ENCODE measurements at places on chromosomes 13 and 19.

GRCh38 chr19:41299755-41300089 is 10.2 kb upstream of the CCDC97 start:
- DNase-seq, result no peak

GRCh38 chr19:47598407-47599349 is 10.3 kb upstream of the BICRA start:
- DNase-seq, result no peak

DNA sequence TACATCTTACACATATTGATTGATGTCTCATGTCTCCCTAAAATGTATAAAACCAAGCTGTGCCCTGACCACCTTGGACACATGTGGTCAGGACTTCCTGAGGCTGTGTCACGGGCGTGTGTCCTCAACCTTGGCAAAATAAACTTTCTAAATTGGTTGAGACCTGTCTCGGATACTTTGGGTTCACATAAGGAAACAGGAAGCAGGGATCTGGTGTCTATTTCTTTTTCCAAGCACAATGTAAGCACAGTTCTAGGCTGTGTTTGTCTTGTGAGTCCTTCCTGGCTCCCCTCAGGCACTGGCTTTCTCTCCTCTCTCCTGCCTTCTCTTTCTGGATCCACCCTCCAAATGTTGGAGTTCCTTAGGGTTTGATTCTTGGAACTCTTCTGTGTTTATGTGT is 27.6 kb upstream of the TPT1 start:
- DNase-seq, result no peak

DNA sequence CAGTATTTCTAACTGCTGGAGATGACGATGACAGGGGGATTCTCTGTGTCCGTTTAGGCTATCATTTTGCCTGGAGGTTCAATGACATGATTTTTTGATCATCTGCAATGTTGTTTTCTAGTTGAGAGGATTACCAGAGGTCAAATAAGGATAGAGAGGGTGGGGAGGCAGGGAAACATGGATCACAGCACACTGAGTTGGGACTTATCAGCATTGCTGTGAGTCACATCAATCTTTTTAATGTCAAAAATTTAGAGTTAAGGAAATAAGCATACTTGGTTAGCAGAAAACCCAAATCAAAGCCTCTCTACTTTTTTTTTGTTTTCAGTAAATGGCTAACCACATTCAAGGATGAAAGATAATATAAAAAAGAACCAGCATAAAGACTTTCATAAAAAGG is 43.0 kb upstream of the CSNK1A1L start:
- no peak for DNase-seq

- no peak for DNase-seq
Measured at GRCh38 chr13:46389457-46390451, 2.7 kb upstream of the RUBCNL start.

GRCh38 chr19:13091400-13092157 is 11.1 kb downstream of the LYL1 start:
- DNase-seq, result no peak

- DNase-seq, result no peak
Measured at GRCh38 chr13:103695320-103695719, 629.1 kb upstream of the SLC10A2 start.

DNA sequence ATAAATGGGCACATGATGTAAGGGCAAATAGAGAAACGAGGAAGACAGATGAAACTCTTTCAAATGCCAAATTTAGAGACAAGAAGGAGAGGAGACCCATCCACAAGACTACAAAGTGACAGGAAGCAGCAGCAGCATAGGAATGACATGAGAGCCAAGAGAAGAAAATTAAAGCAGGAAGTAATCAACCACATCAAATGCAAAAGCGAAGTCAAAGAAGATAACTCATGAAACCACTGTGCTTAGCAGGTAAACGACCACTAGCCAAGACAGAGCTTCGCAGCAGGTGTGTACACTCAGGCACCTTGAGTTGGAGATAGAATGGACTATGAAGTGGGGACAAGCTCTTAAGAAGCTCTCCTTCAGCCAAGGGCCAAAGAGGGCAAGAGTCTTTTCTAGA is 64.1 kb downstream of the KLF12 start:
- no peak for DNase-seq

GRCh38 chr13:80074143-80074752 is 266.7 kb downstream of the SPRY2 start:
- DNase-seq, result no peak

- no peak for DNase-seq
Measured at GRCh38 chr19:8147582-8147978, 1.8 kb downstream of the FBN3 start.

DNA sequence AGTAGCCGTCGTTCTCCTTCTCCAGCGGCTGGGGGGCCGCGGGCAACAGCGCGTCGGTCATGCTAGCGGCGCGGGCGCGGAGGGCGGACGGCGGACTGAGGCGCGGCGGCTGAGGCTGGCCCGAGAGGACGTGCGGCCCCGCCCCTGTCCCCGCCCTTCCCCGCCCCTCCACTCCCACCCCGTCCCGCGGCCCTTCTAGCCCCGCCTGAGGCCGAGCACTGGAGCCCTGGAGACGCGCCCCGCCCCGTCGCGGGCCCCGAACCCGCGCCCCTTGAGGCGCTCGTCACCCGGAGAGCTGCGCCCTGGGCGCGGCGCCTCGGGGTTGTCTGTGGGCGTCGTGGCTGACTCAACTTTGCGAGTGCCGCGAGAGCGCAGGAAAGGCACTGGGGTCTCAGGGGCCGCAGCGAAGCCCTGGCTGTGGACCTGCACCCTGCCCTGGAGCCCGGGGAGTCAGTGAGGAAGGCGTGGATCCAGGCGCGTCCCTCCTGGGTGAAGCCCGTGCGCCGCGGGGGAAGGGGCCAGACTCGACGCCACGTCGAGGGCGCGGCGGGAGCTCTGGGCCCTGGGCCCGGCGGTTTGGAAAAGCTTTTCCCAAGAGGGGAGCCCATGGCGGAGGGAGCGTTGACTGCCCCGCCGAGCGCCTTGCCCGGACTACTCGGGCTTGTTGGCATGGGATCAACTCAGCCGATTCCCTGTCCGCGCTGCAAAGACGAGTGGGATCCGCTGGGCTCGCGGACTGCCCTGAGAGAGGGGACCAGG is at the start of gene RHPN2:
RHPN2 (minus strand) TSS at position 97 of the 759 bp plus-strand sequence; CDS start at position 61, 36 bp downstream.
- peak; percentile 38 for DNase-seq

- no peak for DNase-seq
Measured at GRCh38 chr19:5016781-5017180, 47.9 kb downstream of the KDM4B start.

GRCh38 chr13:42002066-42002465 is 41.2 kb upstream of the VWA8 start:
- no peak for DNase-seq

DNA sequence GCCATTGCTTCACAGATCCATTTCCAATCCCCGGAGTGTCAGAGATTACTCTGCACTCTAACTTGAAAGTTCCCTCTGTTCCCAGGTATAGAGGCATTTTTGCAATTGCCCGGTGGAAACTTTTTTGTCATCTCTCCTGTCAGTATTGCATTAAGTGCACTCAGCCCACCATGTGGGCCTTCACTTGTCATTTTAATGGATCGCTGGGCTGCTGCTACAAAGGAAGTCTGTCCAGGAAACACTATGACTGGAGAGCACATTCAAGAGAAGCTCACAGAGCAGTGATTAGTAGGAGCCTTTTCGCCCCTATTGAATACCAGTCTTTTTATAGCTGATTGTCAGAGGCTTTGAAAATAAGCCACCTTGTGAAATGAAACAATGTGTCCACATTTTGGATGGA is 180.9 kb downstream of the B3GLCT start:
- DNase-seq, result no peak

DNA sequence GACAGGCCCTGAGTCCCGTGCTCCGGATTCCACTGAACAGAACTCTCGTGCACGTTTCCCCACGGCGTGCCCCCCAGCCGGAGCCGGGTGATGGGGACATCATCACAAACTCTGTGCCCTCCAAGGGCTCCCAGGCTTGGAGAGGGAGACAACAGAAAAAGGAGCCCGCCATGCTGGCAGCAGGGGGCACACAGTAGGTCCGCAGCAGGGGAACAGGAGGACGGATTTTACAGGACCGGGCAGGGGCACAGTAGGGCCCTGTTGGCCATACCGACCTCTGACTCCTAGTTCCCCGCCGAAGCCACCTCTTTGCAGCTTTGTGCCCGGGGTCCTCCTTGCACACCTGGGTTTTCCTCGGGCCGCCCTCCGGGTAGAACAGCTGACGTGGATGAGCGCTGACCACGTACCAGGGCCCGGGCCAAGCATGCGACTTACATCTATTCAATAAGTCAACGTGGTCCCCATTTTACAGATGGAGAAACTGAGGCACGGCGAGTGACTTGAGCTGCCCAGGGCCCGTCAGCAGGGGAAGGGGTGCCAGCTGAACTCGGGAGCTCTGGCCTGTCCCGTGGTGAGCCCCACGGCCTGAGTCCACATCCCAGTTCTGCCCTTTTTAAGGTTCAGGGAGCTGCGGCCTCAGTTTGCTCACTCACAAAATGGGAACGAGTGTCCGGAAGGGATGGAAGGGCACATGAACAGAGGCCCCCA is 10.2 kb upstream of the ONECUT3 start:
- DNase-seq, result no peak

GRCh38 chr19:50488389-50489194 is 11.9 kb upstream of the GARIN5A start:
- no peak for DNase-seq

GRCh38 chr13:44765001-44765471 is 188.9 kb upstream of the TSC22D1 start:
- DNase-seq, result no peak

- no peak for DNase-seq
Measured at GRCh38 chr19:48158210-48158790, 11.8 kb downstream of the LIG1 start.

DNA sequence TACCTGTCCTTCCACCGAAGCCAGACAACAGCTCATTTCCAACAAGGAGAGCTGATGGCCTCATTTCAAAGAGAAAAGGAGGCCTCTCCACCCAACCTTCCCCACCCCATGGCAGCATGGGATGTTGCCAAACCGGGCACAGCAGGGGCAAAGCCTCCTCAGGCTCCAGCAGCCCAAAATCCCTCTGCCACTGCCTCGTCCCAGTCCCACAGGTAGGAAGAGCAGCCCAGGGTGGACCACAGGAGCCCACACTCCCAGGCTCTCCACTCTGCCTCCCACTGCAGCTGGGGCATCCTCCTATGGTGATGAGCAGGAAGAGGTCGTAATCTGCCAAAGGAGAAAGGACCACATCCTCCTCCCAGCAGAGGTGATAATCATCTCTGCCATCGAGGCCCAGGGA is 50.9 kb downstream of the PEPD start:
- DNase-seq, result no peak

GRCh38 chr13:107351305-107351704 is 783.4 kb upstream of the ARGLU1 start:
- no peak for DNase-seq

DNA sequence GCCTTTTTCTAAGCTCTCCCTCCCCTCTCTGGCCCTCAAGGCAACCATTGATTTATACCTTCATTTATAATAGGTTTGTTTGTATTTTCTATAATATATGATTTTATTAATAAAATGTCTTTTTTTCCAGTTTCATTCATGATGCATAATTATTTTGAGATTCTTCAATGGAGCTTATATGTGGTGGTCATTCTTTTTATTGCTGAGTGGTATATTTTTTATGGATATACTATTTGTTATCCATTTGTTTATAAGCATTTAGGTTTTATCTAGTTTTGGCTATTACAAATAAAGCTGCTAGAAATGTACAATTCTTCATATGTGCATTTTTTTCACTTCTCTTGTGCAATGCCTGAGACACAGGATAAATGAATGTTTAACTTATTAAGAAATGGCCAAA is 10.8 kb downstream of the ZNF211 start:
- no peak for DNase-seq

DNA sequence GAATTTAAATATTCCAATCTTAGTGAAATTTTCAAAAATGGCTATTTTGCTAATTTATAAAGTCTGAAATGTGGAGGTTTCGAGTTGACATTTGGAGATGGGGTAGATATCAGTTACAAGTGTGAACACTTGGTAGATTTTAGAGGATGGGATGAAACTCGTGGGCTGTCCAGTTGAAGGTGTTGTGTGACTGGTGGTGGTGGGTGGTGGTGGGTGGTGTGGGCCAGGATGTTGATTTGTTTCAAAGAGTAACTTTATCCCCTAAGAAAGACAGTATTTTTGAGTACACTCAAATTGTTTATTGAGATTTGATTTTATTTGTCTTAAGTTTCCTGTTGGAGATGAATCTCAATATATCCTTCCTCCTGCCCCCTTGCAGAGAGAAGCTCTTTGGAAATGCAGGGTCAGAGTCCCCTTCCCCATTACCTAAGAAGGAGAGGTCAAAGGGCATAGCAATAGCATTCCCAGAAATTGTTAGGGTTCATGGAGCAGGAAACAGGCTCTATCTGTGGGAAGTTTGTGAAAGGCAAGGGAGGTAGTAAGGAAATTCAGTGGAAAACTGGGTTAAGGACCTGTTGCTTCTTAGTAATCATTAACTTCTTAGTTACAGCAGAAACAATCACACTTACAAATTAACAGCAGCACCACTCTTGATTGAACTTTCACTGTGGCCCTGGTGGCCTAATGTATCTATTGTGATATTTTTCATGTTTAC is 133.6 kb upstream of the RNF113B start:
- no peak for DNase-seq

DNA sequence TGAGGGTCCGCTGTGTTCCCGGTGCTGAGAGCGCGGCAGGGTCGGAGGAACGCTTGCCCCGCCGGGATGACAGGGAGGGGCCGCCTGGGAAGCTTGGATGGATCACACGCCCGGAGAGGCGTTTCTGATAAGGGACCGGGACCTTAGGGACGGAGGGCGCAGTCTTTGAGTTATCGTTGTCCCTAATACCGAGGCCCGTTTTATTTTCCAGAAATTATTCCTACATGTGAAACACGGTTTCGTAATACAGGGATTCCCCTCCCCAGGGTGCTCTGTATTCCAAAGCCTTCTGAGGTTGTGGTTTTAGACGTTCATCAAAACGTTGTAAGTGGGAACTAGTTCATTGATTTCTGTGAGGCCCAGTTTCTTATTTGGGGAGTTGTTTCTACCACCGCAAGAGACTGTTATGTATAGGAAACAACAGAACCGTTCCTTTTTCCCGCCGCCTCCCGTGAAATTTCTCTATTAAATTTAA is 752 bp downstream of the PDCD5 start:
- peak; percentile 5 for DNase-seq

DNA sequence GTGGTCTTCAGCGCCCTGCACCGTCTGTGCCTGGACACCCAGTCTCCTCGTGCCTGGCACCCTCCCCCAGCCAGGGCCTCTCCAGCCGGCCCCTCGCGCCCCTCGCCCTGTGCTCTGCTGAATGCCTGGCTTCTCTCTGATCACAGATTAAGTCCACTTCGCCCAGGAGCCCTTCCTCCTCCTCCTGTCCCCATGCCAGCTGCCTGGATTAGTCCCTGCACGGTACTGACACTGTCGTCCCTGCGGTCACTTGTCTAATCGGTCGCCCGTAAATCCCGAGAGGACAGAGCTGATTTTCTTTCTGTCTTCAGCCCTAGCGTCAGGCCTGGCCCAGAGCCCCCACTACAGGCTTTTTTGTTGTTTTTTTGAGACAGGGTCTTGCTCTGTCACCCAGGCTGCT is 6.6 kb downstream of the THOP1 start:
- no peak for DNase-seq
